ENCODE measurements at places on chromosomes 5 and 9.

GRCh38 chr9:93132946-93133680 is 938 bp downstream of the NINJ1 start:
- DNase-seq: no peak

DNA sequence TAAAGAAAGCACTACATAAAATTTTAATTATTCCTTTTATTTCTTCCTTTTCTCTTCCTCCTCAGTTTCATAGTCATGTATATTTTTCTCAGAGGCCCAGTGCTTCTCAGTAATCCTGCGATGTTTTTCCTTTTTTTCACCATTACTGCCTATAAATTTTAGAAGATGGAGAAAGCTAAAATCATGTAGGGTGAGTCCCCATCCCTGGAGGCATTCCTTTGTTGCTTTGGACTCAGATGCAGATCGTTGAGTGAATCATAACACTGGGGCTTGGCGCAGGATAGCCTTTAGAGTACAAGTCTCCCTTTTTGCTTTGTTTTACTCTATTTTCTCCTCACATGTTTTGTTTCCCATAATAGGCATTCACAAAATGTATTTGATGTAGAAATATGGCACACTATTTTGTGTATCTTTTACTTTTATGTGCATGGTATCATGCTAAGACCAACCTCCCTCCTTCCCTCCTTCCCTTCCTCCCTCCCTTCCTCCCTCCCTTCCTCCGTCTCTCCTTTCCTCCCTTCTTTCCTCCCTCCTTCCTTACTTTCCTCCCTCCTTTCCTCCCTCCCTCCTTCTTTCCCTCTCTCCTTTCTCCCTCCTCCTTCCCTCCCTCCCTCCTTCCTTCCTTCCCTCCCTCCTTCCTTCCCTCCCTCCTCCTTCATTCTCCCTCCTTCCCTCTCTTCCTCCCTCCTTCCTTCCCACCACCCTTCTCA is 72.4 kb downstream of the NUDT12 start:
- no peak for DNase-seq

DNA sequence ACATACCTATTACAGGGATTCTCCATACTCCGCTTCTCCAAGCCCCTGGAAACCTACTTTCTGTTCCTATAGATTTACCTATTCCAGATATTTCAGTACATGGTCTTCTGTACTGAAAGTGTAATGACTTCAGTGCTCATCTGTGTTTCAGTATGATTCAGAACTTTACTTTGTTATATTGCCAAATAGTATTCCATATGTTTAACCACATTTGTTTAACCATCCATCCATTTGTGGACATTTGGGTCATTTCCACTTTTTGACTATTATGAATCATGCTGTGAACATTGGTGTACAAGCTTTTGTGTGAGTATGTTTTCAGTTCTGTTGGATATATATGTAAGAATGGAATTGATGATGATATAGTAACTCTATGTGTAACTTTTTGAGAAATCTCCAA is 188.9 kb downstream of the PDZD2 start:
- DNase-seq: no peak

DNA sequence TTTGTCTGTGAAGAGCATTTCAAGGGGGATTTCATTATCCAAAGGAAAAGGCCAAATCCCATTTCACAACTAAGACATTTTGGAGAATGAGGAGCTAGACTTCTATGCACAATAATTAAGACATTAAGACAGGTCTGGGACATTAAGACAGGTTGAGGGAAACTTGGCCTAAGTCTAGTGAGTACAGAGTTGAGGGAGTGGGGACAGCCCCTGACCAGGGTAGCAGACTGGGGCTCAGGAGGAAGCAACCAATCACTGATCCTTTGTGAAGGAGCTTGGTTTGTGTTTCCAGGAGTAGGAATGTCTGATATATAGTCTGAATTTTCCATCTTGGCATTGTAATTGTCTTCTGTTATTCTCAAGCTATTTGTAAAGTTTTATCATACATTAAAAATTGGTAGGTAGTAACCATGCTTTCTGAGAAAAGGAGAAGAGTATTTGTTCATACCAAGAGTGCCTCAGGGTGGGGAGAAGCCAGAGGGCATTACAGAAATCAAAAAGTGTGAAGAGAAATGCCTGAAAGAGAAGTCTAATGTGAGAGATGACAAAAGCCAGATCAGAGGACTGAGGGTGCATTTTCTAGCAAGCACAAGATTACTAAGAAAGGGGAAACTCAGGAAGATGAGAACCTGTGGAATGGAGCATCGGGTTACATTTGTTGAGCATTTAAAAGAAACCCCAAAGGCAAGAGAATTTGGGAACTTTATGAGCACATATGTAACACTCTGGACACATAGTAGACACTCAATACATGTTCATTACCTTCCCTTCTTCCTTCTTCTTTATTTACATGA is 189.3 kb upstream of the PIK3R1 start:
- no peak for DNase-seq

- DNase-seq: no peak
Observed at GRCh38 chr5:158074992-158075769, 216.2 kb upstream of the CLINT1 start.

DNA sequence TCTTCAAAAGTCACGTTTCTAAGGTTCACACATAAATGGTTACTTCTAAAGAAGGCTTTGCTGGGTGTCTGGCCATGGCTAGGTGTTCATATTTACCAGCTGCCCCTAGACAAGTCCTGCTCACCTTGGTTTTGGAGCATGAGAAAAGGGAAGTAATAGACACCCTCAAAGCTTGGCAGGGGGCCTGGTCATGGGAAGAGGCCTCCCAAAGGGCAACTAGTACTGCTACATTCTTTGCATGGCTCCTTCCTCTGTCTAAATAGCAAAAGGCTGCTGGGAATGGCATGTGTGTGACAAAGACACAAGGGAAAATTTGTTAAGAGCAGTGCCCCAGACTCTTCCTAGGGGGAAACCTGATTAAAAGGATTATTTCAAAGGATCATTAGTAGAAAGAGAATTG is 93.4 kb downstream of the NRG2 start:
- DNase-seq: no peak

All from GF-D8 (cell line).